ENCODE measurements at places on chromosomes 2 and 18.

GRCh38 chr2:105405291-105405690, 6.4 kb upstream of the FHL2 start:
- DNase-seq: no peak

DNA sequence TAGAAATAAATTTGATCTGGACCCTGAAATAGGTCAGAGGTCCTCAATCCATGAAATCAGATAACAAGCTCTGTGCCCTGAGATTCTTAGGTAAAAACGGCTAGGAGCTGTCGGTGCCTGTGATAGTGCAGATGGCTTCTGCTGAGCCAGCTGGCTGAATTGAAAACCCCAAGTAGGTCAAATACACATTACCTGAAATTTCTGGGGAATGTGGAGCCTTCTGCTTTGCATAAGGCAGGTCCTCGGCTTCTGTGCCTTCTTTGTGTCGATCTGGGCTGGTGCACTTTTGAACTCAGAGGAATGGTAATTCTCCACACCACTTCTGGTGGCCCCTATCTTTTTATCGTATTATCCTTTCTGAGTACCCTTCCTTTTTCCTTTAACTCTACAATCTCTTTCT, 66.6 kb downstream of the CNTNAP5 start:
- DNase-seq: no peak

DNA sequence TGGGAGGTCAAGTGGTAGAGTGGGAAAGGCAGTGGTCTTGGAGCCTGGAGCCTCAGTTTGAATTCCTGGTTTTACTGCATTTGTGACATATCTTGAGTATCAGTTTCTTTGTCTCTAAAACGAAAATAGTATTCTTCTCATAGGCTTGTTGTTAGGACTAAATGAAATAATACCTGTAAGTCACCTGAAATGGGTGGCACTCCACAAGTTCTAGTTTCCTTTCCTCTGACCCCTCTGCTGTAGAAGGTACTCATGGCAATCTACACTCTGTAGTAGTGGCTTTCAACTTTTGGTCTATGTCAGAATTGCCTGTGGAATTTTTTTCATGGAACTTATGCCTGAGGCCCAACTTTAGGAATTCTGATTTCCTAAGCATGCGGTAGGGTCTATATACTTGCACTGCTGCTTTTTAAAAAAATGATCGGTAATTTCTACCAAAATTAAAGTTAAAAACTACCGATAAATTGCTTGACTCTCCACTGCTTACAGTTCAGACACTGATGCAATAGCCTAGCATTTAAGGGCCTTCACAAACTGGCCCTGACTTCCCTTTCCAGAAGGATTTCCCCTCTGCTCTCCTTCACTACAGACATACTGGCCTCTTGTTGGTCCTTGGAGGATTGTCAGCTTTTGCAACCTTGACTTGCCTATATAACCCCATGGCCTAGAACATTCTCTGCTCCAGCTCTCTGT, 47.2 kb downstream of the PLEK start:
- no peak for DNase-seq

DNA sequence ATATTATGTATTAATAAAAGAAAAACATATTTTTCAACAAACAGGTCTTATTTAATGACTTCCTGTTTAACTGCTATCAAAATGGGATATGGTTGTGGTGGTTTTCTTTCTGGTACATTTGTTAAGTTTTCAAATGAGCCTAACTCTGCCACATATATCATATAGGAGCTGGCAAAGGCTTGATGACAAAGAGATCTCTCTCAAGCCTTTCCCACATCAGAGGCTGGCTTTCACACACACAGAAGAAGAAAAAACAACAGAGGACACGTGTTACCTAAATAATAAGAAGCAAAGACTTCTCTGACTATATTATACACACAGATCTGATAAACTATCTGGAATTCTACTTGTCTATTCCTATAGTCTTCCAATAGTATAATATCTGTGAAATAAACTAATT, 46.1 kb downstream of the CFAP36 start:
- no peak for DNase-seq

- DNase-seq: no peak
Observed at GRCh38 chr2:46509804-46510203, 30.4 kb downstream of the TMEM247 start.

DNA sequence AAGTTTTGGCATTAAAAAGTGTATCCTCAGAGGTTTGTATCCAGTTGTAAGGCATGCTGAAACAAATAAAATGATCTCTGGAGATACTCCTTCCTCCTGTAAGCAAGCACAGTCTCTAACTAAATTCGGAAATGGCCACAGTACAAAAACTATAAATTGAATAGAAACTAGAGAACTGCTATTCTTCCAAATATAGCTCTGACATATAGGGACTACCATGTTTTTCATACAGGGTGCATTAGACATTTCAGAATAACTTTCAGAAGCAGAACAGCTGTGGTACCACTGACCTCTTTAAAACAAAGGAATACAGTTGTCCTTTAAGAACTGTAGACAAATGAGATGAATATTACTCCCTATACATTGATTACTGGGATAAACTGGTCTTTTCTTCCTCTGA, 568.5 kb downstream of the ARHGAP15 start:
- DNase-seq: no peak

DNA sequence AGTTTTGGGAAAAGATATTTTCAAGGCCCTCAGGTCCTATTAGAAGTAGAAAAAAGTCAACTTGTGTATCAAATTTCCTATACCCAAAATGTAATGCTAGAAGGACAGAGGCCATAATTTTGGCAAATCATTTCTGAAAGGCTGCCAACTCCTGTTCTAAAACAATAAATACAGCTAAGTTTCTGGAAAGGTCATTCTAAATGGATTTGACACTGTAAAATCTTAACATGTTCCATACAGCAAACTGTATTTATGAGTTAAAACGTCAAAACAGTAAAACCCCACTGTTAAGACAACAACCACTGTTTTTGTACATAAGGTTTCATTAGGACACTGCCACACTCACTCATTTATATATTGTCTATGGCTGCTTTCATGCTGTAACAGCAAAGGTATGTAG, 9.7 kb downstream of the FAM98A start:
- no peak for DNase-seq

GRCh38 chr2:67082813-67083212, 314.3 kb upstream of the ETAA1 start:
- DNase-seq: no peak

- DNase-seq: no peak
Observed at GRCh38 chr18:45107425-45107824, 426.7 kb downstream of the SETBP1 start.

DNA sequence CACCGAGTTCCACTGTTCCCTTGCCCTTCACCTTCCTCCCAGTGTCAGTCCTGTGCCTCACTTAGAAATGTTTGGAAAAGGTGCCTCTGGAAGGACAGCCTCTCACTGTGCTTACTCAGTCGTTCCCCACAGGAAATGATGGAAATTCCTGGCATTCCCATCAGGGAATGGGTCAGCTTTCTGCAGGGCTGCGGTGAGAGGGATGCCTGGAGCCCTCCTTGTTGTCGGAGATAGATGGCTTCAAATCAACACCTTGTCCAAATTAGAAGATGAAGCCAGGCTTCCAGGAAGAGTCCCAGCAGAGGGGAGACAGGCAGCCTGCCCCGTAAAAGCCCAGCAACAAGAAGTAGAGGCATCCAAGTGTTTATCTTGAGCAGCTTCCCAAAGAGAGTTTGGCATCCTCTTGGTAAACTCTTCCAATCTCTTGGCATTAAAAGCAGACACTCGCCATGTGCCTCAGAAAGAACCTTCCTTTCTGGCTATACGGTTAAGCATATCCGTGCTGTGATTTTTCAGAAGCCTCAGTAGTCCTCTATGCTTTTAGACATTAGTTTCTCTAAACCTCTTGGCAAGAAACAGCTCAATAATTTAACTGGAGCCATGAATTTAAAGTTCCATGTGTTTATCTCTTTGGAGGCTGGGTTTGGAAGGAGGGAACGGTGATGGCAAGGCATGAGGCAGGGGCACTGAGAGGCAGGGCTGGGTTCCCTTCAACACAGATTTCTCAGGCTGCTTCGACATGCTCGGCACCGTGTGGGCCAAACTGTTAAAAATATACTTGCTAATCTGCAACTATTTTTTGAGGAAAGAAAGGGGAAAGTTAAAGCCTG, 25.1 kb downstream of the COLEC12 start:
- no peak for DNase-seq

DNA sequence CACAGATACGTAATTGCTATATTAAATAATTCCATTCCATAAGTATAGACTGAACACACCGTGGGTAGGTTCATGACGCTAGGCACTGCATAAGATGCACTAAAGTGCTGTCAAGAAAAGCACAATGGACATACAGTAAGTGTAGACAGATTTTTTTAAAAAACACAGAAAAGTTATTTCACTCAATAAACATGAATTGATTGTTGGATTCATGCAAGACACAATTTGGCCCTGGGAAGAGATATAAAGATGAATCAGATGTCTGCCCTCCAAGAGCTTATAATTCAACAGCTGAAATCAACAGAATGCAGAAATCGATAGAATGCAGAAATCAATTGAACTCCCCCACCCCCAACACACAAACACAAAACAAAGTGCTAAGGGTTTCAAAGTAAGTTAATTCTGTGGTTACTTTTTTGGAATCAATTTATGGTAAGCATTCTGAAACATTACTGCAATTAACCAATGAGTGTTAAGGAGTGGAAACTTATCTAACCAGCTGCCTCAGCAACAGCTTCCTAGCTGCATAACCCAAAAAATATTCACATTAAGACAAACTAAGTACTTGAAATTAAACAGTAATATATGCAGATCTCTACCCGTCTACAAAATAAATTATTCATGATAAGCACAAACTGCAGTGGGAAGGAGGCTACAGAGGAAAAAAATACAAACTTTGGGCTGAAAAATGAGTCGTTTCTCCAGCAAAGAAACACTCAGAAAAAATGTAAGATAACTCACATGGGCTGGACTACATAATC, 1.6 kb downstream of the NBAS start:
- no peak for DNase-seq

DNA sequence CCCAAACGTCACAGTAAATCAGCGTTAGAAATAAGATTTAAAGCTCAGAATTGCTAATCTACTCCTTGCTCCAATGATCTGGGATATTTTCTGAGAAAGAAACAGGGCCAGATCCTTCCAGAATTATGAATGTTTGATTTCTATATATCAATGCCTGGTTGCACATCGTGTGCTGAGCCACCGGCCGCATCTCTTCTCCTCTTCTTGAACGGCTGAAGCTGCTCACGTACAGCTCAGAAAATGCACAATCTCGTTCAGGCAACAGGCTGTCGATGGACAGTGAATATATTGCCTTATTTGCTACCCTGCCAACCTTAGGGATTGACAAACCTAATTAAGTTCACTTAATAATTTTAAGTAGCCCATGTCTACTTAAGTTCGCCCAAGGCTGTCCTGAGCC, 169.5 kb downstream of the CLIP4 start:
- DNase-seq: no peak

GRCh38 chr2:9124231-9124741, 82.3 kb upstream of the ASAP2 start:
- DNase-seq: no peak

GRCh38 chr2:10912076-10912731, 470 bp downstream of the KCNF1 start:
- no peak for DNase-seq

- DNase-seq: no peak
Observed at GRCh38 chr2:104825124-104825865, 28.6 kb upstream of the POU3F3 start.

Measured in memory B cell (primary cell).